Uterus (tissue), 4 donors: ENCODE measurements at places on chromosomes 4 and X.

GRCh38 chr4:158201876-158202275, 8.4 kb upstream of the TMEM144 start:
- no peak for DNase-seq

- no peak for DNase-seq
These were observed 463.4 kb upstream of the GRID2 start for GRCh38 chr4:91840359-91840758.

DNA sequence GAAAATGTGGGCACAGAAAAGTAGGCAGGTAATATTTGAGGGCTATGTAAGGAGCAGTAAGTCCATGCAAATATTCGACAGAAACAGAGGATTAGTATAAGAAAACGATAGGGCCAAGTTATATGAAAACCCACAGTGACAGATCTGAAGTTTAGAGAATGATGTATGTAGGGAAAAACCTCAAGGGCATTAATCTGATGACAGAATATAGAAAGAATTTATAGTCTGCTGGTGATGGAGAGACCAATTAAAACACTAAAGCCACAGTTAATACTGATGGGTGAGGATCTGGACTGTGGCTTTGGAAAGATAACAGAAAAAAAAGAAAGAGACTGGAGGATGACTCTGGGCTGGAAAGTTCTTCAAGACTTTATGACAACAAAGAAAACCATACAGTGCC, 169.7 kb downstream of the PALLD start:
- no peak for DNase-seq

GRCh38 chr4:99329876-99330275, 8.7 kb upstream of the ADH1B start:
- no peak for DNase-seq

DNA sequence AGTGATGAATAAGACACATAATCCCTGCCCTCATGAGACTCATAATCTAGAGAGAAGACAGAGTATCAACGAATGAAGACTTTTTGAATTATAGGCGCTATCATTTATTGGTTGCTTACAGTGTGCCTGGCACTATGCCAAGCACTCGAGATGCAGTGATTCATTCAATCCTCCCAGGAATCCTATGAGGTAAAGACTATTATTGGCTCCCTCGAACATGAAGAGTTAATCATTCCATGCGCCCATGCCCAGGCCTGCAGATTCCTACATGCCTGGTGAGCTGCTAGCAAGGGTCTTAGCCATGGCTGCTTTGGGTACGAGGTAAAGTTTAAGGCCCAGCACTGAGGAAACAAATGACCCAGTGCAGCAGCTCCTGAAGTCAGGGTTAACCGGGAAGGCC, 47.0 kb downstream of the TEX13B start:
- no peak for DNase-seq

- no peak for DNase-seq
These were observed 1.1 kb upstream of the RPS6KA6 start for GRCh38 chrX:84189125-84189524.

DNA sequence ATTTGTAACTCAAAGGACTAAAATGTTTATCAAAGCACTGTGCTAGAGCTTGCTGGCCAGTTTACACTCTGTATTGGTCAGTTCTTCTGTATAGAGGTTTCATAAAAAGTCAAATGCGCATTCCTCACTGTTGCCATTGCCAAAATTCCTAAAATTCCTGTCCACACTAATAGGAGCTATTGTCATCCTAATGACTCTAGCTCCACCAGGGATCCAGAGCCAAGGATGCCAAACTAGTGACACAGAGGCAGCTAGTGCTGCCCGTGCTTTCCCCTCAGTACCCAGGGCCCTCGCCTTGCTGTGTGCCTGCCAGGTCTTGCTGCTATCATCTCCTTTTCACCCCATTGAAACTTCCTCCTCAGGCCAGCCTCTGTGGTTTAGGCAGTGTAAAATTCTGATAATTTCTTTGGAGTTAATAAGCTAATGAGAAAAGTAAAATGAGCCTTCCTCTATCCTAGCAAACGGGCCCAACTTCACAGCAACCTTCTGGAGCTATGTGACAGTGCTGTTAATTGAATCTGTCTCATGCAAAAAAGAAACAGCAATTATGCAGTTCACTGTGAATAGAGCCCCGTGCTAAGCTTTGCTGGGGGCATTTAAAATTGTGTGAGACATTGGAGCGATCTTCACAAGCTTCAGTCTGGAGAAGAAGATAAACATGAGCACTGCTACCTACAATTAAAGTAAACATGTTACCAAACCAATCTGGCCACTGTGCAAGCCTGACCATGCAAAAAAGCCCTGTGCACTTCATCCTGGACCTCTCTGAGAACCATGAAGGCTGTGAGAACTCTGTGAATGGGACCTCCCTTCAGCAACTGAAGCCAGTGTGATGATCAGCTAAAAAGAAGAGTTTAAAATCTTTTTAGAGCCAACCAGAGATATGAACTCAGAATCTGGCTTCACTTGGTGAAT, 43.1 kb upstream of the FGF2 start:
- peak; percentile 30 for DNase-seq

DNA sequence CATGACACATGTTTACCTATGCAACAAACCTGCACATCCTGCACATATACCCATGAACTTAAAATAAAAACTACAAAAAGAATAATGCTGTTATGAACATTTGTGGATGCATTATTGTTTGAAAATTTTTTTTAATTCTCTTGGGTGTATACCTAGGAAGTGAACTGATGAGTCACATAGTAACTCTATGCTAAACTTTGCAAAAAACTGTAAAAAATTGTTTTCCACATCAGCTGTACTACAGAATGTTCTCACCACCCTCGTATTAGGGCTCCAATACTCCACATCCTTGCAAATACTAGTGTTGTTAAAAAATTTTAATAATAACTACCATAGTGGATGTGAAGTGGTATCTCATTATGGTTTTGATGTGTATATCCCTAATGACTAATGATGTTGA, 33.3 kb upstream of the ZNF280C start:
- no peak for DNase-seq

DNA sequence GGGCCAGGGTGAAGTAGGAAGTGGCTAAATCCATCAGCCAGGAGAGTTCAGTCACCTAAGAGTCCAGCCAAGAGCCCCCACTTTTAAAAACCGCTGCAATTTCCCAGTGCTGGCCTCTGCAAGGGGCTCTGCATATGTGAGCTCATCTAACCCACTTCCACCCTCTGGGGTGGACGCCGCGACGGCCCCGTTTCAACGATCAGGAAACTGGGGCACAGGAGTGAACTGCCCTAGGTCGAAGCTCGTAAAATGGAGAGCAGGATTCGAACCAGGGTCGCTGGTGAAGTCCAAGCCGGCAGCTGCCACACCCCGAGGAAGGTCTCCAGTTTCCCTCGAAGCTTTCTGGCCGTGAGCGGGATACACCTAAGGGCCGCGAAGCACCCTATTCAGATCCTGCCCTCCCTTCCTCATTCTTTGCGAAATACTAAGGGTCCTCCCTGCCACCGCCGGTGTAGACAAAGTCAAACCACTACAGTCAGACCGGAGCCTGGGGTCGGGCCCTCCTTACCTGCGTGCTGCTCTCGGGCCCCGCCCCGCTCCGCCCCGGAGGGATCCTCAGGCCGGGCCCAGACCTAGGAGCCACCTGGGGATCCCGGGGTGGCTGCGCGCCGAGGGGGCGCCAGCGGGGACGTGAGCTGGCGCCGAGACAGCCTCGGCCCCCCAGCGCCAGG, 446 bp downstream of the EVC2 start:
- DNase-seq: no peak

DNA sequence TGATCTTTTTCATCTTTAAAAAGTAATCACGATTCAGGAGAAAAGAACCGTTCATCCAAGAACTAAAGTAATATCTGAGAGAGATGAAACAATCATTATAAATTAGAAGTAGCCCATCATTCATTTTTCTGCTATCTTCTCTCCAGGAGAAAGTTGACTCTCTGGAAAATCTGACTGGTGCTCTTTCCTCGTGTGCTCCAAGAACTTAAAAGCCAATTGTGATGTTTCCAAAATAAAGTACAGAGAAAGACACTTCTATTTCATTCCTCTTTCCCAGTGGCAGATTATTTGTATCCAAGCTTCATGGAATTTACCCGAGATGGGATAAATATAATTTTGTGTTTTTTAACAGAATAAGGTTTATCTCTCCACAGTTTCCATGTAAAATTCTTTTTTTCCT, 212.5 kb upstream of the NOCT start:
- no peak for DNase-seq
